ENCODE measurements at places on chromosomes 13 and 19.

DNA sequence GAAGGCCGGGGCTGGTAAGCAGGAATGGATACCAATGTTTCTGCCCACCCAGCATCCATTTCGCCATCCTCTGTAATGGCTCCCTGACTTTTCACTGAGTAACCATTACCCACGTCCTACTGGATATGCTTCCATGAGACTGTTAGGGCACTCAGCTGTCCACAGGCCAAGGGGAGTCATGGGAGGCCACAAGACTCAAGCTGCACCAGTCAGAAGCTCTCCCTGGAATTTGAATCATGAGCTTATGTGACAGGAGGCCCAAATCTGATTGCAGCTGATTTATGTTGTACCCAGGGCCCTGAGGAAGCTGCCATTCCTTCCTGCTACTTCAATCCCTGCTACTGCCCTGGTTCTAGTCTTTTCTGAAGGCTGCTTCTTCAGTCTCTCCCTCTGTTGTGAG is 28.3 kb downstream of the DEDD2 start:
- no peak for DNase-seq

DNA sequence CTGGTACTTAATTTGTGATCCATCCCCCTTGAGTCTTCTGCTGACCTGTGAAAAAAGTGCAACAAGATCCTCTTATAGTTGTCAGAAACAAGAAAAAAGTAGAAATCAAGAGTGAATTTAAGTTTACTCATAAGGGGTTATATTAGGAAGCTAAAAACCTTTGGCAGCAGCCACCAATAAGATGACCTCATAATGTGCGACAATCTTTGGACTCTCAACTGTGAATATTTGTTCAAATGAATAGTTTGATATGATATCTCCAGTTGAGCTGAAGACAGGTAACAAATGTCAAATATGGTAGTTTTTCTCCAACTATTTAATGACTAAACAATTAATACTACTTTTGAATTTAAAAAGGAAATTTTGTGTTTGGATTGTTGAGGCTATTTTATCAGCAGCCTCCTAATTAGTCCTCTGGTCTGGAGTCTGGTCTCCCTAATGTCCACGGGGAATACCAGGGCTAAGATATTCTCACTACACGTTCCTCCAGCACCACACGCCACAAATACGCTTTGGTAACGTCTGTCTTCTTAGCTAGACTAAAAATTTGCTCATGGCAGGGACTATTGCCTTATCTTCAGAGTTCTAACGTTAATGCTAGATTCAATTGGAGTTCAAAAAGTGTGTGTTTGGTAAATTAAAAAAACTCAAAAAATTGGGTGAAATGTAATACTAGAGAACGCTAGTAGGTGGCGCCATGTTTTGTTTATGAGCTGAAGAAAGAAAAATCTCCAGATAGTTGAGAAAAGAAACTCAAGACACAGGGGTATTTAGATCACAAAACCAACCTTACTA is 51.0 kb upstream of the PDX1 start:
- no peak for DNase-seq

DNA sequence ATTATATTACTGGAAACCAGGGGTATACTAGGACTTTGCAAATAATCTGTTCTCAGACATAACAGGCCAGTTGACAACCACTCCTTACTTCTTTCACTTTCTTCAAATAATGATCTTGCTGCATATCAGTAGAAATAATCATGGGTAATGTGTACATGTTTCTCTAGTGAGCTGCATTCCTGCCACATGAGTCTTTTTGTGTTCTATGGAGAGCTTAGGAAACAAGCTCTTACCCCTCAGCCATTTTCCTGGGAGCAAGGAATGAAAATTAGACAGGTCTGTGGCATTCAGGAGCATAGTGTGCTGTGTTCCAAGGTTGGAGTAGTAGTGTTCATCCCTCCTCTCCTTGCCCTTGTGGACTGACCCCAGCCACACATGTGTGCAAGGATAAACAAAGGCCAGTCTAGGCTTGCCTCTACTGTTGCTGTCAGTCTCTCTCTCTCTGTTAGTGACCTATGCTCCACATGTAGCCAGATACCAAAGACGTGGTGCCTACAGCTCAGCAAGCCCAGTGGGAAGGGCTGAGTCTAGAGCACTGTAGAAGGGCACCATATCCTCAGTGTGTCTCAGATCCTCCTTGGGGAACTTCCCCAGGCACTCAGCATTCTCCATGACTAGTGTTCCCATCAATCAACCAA is 11.5 kb upstream of the OXGR1 start:
- no peak for DNase-seq

DNA sequence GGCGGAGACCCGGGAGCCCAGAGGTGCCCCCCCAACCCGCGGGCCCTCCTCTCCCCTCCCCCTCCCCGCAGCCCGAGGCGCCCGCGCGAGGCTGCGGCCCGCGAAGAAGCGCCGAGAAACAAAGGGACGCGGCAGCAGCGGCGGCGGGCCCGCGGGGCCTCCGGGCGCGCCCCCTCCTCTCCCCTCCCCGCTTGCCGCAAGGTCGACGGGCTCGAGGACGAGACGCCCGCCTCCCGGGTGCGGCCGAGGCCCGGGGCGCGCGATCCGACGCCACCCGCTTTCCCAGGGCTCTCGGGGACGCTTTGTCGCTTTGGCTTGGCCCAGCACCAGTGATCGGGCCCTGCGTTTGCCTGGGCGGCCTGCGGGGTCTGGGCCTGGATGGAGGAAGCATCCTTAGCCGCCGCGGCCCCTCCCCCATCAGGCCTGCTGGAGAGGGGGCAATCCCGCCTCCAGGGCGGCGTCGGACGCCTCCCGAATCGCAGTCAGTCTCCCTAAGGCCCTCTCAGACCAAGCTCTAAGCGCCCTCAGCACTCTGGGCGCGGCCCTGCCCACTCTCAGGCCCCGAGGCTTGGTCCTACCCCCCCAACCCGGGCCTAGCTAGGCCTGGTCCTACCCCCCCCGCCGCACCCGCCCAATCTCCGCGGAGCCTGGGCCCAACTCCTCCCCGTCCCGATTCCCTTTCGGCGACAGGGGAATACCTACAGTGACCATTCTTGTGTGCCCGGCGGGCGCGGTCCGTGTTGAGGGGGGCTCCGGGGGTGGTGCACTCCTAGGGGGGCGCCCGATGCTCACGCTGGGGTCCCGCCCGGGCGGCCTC is 740 bp downstream of the ELAVL3 start:
- DNase-seq = no peak

DNA sequence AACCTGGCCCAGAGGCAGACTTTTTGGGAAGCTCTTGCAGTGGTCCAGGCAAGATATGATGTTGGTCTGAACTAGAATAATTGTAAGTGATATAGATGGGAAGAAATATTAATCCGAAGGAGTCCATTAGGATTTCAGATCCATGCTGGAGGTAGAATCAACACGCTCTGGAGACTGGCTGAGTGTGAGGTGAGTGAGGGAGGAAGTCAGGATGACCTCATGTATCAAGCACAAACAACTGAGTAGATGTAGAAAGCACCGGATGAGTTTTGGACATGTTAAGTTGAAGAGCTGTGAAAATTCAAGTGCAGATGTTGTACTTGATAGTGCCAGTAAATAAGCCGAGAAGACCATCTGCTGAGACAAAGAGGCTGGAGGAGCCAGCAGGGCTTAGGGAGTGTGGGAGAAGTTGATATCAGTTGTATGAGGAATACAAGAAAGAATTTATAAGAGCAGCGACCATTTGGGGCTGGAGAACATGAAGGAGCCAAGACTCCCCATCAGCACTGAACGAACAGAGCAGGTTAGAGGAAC is 5.3 kb upstream of the CNMD start:
- DNase-seq = no peak

- no peak for DNase-seq
Observed at GRCh38 chr19:9883231-9883758, 48.2 kb downstream of the PIN1 start.

DNA sequence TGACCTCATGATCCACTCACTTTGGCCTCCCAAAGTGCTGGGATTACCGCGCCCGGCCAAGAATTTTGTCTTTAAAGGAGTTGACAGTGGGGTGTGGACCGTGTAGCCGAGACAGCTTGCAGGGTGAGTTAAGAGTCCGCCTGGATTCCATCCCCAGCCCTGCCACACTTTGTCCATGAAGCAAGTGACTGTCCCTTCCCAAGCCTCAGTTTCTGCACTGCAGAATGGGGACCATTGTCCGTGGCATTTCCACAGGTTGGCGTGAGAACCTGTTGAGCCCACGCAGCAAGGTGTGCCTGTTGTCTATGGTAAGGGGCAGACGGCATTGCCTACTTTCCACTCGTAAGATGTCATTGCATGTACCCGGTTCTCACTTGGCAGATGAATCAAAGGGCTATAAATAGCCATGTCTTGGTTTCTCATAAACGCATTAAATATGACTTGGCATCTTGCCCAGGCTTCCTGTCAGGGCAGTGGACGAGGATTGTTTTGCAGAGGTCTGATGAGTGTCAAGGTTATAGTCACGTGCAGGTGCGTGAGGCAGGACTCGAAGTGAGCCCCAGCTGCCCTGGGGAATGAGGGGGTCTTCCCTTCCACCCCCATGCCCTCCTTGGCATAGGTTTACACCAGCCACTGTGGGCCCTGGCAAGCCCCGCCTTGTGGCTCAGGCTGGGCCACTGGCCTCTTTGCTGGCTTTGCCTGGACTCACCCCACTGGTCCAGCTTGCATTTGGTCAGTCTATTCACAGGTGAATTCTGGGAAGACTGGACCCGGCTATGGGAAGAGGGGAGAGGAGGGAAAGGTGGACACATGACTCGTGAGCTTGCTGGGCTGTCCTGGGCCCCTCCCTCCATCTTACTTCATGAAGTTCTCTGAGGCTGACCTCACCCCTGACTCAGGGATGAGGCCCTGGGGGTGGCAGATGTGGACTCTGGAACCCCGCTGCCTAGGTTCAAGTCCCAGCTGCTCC is 14.6 kb downstream of the FAM187B start:
- peak; percentile 95 for DNase-seq

DNA sequence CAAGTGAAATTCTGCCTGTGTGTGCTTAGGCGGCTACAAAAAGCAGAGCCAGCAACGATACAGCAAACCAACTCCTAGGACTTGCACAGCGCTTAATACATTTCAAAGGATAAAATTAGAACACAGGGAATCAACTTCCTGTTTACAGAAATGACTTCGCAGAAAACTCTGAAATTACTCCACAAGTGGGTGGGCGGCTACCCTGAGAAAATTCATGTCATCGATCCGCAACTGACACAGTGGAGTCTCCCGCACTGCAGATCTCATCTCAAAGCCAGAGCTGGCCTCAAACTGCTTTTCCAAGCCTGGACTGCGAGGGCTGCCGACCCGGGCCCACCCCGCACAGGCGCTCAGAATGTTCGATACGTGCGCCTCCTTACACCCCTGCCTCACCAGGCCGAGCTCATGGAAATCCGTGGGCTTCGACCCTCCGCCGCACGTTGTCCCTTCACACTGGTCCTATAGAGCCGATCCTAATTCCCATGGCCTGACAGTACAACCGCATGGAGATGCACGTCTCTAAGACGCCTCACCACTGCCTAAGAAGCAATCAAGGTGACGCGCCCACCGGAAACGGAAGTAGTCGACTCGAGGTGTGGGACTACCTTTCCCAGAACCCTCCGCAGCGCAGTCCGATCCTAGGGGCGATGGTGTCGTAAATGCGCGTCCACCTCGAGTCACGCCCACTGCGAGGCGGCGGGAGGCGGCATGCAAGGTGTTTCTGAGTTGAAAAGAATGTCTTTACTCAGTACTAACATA is at the start of gene ZNF229:
Gene ZNF229 (minus strand): TSS at position 557 of the 759 bp plus-strand sequence. CDS start 5,625 bp downstream, outside the sequence.
- DNase-seq = peak; percentile 40

Data from T-helper 1 cell (primary cell).